Thoracic aorta (tissue), 2 donors: ENCODE measurements at places on chromosomes 2 and 18. TPM values are rescaled to one million over a fixed set of nuclear protein-coding genes. Genes with fewer than 3 reads are reported as not detected.

Gene GAL3ST2
- total RNA-seq, result 0.49 TPM

Gene ABCB11
- total RNA-seq, result not detected

Gene ANO7
- 0.27 TPM for total RNA-seq

DNA sequence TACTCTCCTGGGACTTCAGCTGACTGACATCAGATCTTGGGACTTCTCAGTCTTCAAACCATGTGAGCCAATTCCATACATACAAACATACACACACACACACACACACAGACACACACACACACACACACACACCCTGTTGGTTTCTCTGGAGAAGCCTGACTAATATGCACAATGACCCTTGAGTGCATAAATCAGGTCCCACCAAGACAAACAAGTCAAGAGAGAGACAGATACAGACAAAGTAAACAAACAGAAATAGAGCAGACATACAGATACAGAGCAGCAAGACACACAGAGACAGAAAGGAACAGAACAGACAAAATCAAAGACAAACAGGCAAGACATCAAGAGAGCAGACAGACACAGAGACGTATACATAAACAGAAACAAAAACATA is 43.8 kb upstream of the DDX18 start:
- DNase-seq, result no peak

DNA sequence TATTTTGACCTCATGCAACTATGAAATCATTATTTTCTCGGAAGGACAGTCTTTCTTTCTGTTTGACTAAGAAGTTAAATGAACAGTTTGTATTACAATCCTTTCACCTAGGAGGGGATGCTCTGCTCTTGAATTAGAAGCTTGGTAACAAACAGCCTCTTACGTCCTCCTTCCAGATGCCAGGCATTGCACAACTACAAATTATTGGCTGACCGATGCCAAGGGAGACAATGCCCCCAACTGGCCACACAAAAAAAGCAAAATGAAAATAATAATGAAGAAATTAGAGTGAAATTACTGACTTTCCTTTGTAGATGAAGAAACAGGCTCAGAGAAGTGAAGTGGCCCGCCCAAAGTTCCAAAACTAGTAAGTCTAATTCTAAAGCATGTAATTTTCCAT is 177.9 kb downstream of the CYRIA start:
- no peak for DNase-seq

DNA sequence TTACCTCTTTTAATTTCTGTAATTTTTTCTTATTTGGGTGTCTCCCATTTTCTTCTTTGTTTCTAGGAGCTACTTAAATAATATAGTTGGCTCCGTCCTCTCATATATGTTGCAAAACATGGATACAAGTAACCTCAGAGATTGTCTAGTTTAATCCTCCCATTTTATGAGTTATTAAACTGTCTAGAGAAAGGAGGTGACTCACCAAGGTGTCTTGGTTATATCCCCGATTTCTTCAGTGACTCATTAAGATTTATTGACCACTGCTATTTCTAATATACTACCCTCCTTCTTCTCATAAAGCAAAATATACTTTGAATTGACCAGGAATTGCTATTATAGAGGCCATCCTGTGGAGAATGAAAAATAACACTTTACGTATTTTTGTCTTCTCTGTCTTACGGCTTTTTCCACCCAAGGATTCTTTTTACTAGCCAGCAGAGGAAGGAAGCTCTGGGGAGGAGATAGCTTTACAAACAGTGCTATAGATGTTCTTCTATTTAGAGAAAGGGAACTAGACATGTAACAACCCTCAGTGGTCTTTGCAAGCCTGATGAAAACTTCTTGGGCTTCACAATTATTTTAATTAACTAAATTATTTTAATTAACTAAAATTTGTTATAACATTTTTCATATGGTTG is 300.4 kb upstream of the TNP1 start:
- no peak for DNase-seq

DNA sequence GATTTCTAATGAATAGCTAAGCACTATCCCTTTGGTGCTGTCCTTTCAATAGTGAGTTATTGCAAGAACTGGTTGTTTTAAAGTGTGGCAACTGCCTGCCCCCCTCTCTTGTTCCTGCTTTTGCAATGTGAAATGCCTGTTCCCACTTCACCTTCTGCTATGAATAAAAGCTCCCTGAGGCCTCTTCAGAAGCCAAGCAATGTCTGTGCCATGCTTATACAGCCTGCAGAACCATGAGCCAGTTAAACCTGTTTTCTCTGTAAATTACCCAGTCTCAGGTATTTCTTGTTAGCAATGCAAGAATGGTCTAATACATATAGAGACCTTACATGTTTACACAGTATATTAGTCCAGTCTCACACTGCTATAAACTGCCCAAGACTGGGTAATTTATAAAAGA is 15.0 kb upstream of the METTL21A start:
- DNase-seq, result no peak

DNA sequence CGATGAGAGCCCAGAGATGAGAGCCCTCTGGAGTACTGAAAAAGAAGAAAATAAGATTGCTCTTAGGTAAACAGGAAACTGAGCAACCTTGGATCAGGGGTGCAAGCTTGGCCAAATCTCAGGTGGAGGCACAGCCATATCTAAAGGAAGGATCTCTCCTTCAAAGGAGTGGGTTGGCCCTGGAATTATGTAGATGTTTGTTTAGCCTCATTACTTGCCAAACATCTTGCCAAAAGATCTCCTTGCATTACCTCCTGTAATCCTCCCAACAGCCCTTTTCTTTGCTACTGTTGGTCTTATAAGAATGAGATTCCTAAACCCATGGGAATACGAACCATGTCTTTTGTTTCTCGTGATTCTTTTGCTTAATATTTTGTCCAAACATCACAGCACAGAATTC is 332.6 kb upstream of the NCKAP5 start:
- no peak for DNase-seq

GRCh38 chr2:109068811-109069210 is 60.2 kb upstream of the SH3RF3 start:
- no peak for DNase-seq

DNA sequence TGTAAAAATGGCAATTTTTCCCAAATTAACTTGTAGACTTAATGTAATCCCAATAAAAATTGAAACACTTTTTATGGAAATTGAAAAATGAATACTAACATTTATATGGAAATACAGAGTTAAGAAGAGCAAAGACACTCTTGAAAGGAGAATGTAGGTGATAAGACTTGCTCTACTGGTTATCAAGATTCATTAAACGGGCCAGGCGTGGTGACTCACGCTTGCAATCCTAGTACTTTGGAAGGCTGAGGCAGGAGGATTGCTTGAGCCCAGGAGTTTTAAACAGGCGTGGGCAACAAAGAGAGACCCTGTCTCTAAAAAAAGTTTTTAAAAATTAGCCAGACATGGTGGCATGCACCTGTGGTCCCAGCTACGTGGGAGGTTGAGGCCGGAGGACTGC is 29.5 kb upstream of the ZNF396 start:
- no peak for DNase-seq

GRCh38 chr2:138922973-138923563 is 142.9 kb upstream of the NXPH2 start:
- no peak for DNase-seq

- no peak for DNase-seq
Measured at GRCh38 chr18:11975723-11976122, 5.6 kb upstream of the IMPA2 start.

GRCh38 chr2:84491741-84492140 is 24.6 kb upstream of the DNAH6 start:
- no peak for DNase-seq

DNA sequence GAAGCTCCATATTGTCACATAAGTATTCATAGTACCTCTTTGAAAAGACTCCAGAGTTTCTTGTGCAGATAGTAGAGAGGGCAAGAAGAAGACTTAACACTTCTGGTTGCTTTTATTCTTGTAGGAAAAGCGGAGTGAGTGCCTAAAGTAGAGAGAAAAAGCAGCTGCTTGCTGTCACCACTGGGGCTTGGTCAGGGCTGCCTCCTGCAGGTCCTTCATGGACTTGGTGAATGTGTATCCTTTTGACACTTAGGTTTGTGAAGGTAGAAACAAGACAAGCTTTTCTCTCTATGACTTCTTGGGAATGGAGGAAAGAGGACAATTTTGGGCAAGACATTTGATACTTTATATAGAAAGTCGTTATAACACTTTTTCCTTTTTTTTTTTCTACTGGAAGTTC is 312.8 kb upstream of the FANCL start:
- DNase-seq, result no peak
